Stimulated activated CD4-positive, alpha-beta T cell treated with anti-CD3 and anti-CD28 coated beads, Interleukin-4, amount 100 ng/mL, for 48 hours (primary cell): ENCODE measurements at places on chromosomes 1 and 21.

DNA sequence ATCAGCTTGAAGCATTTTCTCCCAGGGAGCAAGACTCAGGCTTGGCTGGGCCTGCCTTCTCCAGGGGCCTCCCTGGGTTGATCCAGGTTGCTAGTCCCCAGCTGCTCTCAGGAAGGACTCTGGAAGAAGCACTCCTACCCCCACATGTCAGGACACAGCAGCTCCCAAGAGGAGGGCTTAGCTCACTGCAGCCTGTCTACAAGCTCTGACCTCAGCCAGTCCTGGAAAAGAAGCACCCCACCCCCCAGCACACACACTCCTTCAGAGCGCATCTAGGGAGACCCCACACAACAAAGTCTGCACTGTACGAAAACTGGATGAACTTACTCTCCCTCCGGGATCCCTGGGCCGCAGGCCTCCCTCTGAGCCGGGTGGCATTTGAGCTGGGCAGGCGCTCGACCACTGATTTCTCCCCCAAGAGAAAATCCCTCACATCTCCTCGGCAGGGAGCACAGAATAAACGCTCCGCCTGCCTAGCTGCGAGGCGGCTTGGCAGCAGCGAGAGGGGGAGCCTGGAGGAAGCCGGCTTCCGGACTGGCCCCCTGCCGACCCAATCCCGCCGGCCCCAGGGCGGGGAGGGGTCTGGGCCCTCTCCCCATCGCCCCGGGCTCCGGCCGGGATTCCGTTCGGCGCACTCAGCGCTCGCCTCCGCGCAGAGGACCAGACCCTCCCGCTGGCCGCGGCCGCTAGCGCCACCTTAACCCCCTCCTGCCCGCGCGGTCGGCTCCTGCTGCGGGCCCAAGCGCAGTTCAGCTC is at the start of gene KCNA2:
KCNA2 (minus strand) TSS at position 458 of the 756 bp plus-strand sequence. CDS start 1,576 bp downstream, outside the sequence.
- no peak for DNase-seq

- DNase-seq: no peak
Measured at GRCh38 chr1:18712252-18712600, 81.6 kb downstream of the PAX7 start.

DNA sequence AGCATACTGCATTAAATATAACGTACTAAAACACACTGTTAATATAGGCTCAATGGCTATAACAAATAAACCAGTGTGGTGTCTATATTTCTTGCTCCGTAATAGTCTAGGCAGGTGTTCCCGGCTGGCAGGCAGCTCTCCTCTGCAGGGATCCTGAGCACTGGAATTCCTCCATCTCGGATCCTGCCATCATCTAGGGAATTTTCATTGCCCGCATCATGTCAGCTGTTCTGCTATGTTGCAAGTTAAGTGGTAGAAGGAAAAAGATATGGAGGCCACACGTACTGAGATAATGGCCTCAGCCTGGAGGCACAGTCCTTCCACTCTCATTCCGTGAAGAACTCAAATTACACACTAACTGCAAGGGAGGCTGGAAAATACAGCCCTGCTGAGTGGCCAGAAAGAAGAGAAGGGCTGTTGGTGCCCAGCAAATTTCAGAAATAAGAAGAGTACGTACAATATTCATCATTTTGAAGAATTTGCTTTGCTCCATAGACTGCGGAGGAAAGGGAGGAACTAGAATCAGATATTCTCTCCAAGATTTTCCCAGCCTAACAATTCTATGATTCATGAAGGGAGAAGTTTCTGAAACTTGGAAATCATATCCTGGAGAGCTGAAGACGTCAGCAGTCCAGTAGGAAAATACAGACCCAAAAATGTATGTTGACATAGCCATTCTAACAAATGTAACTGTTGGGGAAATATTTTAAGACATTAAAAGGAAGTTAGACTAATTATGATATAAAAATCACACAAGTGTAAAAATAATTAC is 263.3 kb downstream of the MRPL39 start:
- no peak for DNase-seq

DNA sequence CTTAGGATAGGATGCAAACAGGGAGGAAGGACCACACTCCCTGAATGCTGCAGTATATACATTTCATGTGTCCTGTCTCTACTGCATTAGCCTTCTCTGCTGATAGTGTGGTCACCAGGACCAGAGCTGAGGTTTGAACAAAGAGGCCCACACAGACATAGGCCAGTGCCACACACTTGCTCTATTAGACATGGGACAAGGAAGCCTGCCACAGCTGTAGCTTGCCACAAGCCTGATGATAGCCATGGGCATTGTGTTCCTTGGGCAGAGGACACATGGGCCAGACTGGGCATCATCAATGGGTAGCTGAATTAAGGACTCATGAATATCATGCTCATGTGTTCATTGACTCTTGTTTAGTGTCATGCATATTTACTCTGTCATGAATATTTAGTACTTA is 10.4 kb downstream of the CAMSAP2 start:
- no peak for DNase-seq

- no peak for DNase-seq
Measured at GRCh38 chr1:54952950-54953718, 27.3 kb upstream of the TMEM61 start.

DNA sequence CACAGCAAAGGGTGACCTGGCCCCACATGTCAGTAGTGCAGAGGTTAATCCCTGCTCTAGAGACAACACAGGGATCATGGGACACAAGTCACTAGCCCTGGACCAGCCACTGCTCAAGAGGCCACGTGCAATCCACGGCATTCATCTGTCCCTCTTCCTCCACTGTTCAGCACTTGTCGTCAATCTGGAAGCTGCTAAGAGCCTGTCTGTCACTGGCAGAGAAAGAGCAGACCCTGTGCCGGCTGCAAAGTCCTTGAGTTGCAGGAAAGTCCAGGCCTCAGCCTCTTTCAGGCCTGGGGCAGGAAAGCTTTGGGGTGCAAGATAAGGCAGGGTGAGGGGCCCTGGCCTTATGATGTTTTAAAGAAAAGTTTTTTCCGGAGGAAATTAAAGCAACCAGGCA is 16.7 kb downstream of the CELA2B start:
- no peak for DNase-seq

DNA sequence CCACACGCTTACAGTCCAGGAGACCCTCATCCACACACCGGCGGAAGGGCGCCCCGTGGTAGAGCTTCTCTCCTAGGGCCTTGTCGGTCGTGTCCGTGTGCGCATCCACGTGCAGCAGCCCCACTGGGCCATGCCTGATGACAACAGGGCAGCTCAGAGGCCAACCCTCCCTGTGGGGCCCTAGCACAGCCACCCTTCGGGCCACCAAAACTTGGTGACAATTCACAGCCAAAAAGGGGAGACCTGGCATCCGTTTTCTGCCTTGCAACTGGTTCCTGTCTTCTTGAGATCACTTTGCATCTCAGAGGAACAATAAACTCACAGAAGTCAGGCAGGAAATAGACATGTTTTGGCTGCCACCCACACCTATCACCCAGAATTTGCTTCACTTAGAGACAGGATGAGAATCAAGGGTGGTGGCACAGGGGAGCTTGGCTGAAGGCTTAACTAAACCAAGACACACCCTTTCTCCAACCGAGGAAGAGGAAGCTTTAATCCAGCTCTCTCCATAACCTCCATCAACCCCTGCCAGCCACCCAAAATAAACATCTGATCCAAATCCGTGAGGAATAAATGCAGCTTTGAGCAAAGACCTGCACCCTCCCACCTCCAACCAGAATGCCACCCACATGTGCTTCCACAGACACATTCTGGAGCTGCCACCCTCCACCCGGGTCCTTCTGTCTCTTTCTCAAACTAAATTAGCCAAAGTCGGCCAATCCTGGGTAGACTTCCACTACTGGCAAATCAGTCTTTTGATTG is 5.7 kb downstream of the AGMAT start:
- no peak for DNase-seq

DNA sequence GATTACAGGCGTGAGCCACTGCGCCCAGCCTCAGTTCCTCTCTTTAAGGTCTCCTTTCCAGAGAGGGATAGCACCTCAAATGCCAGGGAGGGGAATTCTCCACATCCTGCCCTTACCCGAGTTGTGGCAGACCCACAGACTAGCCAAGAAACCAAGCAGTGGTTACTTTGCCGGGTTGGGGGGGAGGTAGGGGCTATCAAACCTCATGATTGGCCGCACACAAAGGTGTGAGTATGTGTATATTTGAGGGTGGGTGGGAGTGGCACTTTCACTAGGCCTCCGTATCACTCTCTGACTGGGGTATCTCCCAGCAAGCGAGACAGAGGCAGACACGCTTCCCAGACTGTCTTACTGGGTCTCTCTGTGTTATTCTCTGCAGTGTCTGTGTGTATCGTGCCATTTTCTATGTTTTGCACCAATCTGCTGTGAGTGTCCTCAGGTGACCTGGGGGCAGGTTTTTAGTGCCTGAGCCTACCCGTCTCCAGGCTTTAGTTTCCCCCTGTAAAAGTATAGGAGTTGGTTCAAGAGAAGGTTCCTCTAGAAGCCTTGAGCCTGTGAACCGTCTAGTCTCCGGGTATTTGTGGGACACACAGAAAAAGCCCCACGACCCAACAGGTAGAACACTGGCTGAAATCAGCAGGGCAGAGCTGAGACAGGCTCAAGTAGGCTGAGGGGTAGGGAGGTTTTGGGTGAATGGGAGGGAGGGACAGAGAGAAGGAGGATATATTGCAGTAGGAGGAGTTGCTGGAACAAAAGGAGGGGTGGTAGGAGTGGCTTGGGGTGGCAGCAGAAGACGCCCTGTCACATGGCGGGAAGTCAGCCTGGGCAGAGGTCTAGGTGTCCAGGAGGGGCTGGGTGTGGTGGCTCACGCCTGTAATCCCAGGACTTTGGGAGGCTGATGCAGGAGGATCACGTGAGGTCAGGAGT is 10.3 kb downstream of the LMNA start:
- DNase-seq: no peak

DNA sequence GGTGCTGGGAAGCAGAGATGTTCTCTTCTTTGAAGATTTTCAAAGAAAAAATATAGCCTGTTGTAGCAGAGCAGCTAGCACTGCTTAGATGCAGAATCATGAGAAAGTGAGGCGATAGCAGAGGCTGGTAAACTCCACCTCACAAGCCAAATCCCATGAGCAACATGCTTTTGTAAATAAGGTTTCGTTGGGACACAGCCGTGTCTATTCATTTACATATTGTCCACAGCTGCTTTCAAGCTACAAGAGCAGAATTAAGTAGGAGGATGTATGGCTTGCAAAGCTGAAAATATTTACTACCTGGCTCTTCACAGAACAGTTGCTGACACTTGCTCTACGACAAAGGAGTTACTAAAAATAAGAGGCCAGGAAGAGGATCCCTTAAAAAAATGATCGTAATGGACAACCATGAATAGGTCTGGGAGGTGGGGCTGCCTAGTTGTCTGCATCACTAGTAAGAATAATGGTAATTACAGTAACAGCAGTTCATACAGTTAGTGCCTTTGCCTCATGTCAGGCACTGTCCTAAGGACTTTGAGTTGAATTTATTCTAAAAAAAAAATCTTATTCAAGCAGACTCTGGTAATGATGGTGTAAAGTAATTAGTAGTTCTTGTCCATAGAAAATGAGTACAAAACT is 622.0 kb downstream of the KIF26B start:
- DNase-seq: no peak

DNA sequence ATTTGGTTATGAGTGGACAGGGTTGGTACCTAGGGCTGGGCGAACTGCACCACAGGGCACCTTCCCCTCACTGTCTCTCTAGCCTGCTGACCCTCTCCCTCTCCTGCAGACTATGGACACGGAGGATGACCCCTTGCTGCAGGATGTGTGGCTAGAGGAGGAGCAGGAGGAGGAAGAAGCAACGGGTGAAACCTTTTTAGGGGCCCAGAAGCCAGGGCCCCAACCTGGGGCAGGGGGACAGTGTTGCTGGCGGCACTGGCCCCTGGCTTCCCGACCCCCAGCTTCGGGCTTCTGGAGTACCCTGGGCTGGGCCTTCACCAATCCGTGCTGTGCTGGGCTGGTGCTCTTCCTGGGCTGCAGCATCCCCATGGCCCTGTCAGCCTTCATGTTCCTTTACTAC is 21.9 kb downstream of the DISP3 start:
- DNase-seq: no peak

GRCh38 chr1:232922485-232922884 is 27.9 kb upstream of the NTPCR start:
- DNase-seq: no peak

- no peak for DNase-seq
Measured at GRCh38 chr21:39441502-39442475, 3.8 kb downstream of the LCA5L start.

GRCh38 chr1:163241746-163242145 is 39.0 kb upstream of the RGS5 start:
- DNase-seq: no peak

- DNase-seq: no peak
Measured at GRCh38 chr1:39127513-39127912, 77.0 kb upstream of the MACF1 start.

- no peak for DNase-seq
Measured at GRCh38 chr1:94803517-94804441, 16.4 kb upstream of the SLC44A3 start.

DNA sequence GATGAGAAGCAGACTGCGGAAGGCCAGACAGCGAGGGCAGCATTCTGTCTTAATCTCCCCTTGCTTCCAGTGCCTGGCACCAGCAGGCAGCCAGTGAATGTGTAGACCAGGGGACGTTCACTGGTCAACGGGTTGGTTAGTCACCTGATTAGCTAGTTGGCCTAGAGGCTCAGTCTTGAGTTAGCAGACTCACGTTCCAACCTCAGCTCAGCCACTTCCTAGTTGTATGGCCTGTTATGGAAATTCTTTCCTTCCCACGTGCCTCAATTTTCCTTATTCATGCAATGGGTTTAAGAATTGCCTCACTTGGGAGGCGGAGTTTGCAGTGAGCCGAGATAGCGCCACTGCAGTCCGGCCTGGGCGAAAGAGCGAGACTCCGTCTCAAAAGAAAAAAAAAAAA is 249.6 kb upstream of the TMEM51 start:
- no peak for DNase-seq

- no peak for DNase-seq
Measured at GRCh38 chr21:36788120-36788638, 89.3 kb downstream of the SIM2 start.

GRCh38 chr1:45752441-45753052 is 2.1 kb upstream of the IPP start:
- DNase-seq: no peak

DNA sequence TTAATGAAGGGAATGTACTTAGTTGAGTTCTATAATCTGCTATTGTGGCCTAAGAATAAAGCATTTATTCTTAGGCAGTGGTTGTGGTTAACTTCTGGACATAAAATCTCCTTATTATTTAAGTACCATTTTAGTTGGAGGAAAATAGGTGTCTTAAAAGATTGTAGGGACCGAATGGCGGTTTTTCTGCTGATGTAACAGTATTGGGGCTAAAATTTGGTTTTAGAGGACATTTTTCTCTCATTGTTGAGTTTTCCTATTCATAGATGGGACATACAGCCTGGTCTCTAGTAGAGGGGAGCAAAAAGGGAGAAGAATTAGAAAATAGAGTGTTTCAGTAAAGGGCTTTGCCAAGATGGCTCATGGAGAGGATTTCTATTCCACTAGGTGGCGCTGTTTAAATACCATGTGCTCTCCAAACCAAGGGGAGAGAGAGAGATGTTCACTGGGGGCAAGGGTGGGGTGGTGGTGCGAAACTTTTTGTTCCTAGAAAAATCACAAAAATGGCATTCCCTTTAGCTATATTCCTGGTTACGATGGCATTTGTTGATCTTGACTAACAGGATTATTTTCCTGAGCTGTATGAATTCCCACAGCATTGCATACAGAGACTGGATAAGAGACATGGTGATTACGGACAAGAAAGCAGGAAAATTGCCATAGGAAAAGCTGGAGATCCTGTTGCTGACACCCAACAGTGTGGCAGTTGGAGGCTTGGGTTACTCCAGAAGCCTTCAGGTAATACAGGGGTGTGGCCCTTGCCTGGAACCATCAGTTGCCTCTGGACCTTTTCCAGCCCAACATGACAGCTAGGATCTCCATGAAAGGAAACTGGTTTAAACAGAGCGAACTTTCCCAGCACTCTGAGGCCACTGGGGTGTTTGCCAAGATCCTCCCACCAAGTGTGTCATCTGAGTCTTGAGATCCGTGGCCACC is 18.2 kb upstream of the FCGR2A start:
- peak; percentile 7 for DNase-seq
